ENCODE measurements at places on chromosomes 3 and 15.

- DNase-seq = no peak
These were observed 39.3 kb downstream of the LRRK1 start for GRCh38 chr15:100958326-100959065.

GRCh38 chr3:103919327-103919726 is 1447.4 kb upstream of the ALCAM start:
- no peak for DNase-seq

GRCh38 chr3:128316481-128316891 is 150.2 kb downstream of the DNAJB8 start:
- DNase-seq = no peak

GRCh38 chr3:118772547-118773011 is 262.1 kb downstream of the IGSF11 start:
- no peak for DNase-seq

GRCh38 chr15:63448266-63448665 is 56.1 kb upstream of the USP3 start:
- DNase-seq = no peak

DNA sequence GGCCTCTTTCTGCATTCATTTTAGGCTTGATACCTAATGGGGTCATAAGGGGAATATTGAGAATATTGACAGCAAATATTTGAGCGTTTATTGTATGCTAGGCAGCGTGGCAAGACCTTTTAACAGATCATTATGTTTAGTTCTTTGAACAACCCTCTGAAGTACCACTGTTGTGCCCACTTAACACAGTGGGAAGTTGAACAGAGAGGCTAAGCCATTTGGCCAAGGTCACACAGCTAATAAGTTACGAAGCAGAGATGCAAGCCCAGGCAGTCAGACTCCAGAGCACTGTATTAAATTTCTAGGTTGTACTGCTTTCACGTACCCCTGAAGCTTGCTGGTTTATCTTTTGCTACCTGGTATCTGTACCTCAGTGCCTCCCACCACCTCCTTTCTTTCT is 1.1 kb downstream of the RAB7A start:
- DNase-seq = no peak

DNA sequence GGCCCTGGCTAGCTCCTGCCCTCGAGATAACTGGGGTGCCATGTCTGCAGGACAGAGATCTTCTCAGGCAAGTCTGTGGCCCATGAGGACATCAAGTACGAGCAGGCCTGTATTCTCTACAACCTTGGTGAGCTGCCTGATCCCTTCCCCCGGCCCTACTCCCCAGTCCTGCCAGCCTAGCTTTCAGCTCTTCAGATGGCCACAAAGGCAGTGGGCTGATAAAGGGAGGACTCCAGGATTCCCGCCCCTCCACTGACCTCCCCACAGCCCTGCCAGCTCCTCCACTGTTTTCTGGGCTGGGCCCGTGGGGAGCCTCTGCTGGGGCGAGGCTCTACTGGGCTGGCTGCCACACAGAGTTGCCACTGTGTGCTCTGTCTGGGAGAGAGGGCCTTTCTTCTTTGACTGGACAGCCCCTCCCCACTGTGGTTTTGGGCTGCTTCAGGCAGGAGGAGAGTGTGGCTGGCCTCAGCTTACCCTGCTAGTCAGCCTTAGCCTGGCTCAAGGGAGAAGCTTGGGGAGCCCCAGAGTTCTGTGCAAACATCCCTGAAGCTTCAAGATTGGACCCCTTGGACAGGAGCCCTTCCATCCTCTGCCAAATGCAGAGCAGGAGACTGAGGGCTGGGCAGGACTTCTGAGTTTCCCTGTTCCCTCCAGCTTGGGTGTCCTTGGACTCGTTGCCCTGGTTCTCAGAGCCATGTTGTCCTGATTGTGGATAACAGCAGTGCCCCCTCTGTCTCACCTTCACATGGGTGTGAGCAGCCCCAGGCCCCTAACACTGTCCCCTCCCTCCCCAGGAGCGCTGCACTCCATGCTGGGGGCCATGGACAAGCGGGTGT is 24.4 kb downstream of the PTPN23 start:
- no peak for DNase-seq

- no peak for DNase-seq
These were observed 92.6 kb downstream of the SLCO3A1 start for GRCh38 chr15:91946075-91946474.

DNA sequence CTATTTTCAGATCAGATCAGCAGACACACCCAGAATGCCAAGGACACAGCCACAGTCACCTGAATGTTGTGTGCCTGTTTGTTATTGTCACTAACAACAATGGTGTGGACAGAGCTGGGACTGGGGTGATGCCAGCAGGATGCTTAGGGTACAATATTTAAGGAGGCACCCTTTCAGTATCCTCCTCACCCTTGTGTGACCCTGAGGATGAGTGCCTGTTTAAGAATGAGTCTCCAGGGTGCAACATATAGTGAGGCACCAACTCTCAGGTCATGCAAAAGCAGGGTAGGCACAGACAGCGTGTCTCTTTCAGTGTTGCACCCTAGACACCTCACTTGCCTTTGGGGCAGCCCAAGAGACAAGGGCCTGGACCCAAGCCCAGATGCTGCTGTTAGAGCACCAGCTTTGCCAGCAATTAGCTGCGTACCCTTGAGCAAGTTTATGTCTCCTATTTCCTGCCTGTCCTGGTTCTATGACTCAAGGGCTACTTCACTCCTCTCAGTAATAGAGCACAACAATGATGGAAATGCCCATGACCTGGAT is 122.6 kb downstream of the AQP9 start:
- DNase-seq = no peak

- no peak for DNase-seq
These were observed 527.4 kb downstream of the SI start for GRCh38 chr3:164550857-164551256.

GRCh38 chr3:23949784-23950183 is 4.7 kb downstream of the NR1D2 start:
- DNase-seq = no peak

GRCh38 chr3:81716870-81717509 is 44.5 kb downstream of the GBE1 start:
- no peak for DNase-seq

DNA sequence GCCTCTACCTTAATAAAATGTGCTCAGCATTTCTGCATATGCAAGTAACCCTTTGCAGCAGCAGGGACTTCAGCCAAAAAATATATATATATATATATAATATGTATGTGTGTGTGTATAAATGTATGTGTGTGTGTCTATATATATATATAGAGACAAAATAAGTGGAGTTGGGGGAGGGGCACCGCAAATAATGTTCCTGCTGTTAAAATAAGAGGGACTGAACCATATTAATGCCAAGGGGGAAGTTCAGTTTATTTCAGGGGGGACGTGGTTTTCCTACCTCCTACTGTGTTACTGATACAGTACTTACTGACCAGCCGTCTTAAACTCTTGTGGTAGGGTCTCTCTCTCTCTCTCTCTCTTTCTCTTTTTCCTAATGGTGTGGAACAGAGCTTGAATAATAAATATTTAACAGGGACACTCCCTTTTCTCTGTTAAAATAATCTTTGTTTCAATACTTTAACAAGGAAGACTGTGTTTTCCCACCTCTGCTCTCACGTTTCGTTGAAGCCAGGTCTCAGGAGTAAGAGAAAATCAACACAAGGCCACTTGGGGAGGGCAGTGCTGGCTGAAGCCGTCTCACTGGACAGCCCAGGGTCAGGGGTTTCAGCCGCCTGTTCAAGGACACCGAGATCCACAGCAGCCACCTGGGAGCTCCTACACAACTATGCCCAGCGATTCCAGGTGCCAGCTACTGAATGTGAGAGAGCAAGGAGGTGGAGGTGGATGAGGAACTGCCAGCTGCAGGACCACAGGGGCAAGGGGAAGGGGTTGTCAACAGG is 42.8 kb upstream of the ADAMTSL3 start:
- no peak for DNase-seq

DNA sequence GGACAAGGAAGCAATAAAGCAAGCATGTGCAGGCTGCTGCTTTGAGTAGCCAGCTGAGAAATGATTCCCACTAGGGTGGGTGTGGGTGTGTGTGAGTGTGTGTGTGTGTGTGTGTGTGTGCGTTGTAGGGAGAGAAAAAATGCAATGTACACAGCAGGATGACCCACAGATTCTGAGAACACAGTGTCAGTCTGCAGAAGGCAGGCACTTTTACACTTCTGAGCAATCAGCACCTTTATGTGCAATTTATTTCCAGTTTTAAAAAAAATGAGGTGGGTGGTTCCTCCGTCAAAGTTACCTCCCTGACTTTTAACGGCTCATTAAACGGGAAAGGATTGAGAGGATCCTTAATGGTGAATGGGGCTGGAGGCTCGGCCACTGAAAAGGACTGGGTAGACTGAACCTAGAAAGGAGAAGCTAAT is 38.5 kb upstream of the LIPC start:
- DNase-seq = no peak

- no peak for DNase-seq
These were observed 533.5 kb downstream of the IGSF11 start for GRCh38 chr3:118501152-118501551.

DNA sequence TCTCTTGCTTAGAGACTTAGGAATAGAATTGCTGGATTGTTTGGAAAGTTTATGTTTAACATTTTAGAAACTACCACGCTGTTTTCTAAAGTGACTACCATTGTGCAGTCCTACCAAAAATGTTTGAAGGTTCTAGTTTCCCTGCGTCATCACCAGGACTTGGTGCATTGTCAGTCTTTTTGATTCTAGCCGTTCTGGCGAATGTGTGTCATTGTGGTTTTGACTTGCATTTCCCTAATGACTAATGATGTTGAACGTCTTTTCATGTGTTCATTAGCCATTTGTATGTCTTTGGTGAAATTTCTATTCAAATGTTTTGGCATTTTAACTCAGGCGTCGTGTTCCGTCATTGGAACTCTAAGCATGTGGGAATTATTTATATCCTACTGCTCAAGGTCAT is 58.0 kb downstream of the CHD2 start:
- no peak for DNase-seq
